ENCODE measurements at places on chromosomes 11 and 22.

DNA sequence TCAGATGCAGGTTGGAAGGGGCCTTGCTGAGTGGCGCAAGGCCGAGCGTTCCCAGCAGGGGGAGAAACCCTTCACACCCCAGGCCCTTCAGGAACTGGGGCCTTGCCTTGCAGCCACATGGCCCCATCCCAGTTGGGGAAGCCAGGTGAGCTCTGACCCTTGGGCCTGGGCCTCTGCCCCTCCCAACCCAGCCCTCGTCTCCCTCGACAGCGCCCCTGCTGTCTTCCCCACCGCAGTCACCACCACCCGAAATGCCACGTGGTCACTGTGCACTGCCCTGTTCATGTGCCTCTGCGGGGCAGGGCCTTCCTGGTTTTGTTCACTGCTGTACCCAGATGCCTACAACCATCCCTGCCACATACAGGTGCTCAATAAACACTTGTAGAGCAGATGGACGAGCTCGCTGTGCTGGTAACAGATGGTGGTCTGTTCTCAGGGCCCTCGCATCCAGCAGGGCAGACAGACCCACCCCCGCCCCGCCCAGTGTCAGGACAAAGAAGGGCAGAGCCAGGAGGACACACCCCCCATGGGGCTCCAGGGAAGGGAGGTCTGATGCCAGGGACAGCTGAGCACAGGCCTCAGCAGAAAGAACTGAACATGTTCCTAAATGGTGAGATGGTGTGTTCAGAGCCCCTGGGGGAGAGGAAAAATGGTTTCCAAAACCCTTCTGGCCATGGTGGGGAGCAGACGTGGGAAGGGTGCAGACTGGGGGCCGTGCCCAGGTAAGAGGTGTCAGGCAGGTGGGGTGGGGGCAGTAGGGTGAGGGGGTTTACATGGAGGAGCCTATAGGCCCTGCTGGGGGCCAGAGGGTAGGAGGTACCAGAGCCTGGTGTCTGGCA lies 3.7 kb downstream of the POLR2L start:
- no peak for DNase-seq
- peaks cover 64% of the 10 kb centered on the region for H3K4me1 ChIP-seq
- H3K36me3 ChIP-seq, result peaks cover 52% of the 10 kb centered on the region

- no peak overlapping the region for H3K4me3 ChIP-seq
- H3K36me3 ChIP-seq, result peaks cover 46% of the 10 kb centered on the region
- peaks cover 13% of the 10 kb centered on the region for H3K4me1 ChIP-seq
- no peaks in the 10 kb centered on the region for H3K27me3 ChIP-seq
- peak overlapping the region; percentile 17 for H3K27ac ChIP-seq
- no peak for DNase-seq
Observed at GRCh38 chr11:33753304-33753967, 17.2 kb upstream of the CD59 start.

DNA sequence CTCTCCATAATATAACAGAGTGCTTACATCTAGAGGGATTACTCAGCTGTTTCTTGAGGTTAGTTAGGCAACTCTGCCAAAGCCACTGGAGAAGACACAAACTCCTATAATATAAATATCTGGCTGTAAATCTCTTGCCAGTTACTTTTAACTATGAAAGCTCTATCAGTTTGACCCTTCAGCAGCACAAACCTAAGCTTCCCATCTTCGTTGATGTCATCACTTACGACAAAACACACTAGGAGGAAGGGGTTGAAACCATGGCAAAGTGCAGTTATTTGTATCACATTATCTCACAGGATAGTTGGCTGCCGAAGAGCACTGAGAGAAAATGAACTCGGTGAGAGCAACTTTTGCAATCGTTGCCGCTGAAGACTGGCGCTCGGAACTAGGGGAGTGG lies 922.1 kb downstream of the OPCML start:
- H3K36me3 ChIP-seq, result no peaks in the 10 kb centered on the region
- DNase-seq, result peak; percentile 53
- H3K4me1 ChIP-seq, result no peaks in the 10 kb centered on the region

GRCh38 chr22:28874811-28875320 lies 8.5 kb upstream of the ZNRF3 start:
- no peak for DNase-seq
- no peak overlapping the region for H3K4me3 ChIP-seq
- no peaks in the 10 kb centered on the region for H3K4me1 ChIP-seq
- no peaks in the 10 kb centered on the region for H3K36me3 ChIP-seq

GRCh38 chr11:10457901-10458300 lies 2.8 kb downstream of the AMPD3 start:
- H3K27me3 ChIP-seq, result no peaks in the 10 kb centered on the region
- peak; percentile 75 for DNase-seq
- H3K27ac ChIP-seq, result no peak overlapping the region
- peaks cover 6% of the 10 kb centered on the region for H3K36me3 ChIP-seq
- H3K4me1 ChIP-seq, result peaks cover 6% of the 10 kb centered on the region

GRCh38 chr11:125931116-125931515 lies 14.7 kb upstream of the VSIG10L2 start:
- no peak overlapping the region for H3K27ac ChIP-seq
- DNase-seq, result no peak
- H3K36me3 ChIP-seq, result no peaks in the 10 kb centered on the region
